ENCODE measurements at places on chromosomes 7 and 10.

DNA sequence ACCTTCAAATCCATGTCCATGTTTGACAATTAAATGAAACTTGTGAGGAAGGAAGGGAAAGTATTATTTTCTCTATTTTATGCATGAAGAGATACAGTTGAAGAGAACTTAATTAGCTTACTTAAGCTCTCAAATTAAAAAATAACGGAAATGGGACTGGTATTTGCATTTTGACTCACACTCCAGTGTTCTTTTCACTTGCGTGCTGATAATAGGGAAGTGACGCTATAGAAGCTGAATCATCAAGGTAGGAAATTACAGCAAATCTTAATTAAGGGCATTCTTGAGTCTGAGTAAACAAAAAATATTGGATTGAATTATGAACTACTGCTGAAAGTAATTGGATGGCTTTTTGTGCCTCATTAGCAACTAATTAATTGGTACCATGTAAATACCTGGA lies 44.0 kb upstream of the NPVF start:
- no peak for DNase-seq

DNA sequence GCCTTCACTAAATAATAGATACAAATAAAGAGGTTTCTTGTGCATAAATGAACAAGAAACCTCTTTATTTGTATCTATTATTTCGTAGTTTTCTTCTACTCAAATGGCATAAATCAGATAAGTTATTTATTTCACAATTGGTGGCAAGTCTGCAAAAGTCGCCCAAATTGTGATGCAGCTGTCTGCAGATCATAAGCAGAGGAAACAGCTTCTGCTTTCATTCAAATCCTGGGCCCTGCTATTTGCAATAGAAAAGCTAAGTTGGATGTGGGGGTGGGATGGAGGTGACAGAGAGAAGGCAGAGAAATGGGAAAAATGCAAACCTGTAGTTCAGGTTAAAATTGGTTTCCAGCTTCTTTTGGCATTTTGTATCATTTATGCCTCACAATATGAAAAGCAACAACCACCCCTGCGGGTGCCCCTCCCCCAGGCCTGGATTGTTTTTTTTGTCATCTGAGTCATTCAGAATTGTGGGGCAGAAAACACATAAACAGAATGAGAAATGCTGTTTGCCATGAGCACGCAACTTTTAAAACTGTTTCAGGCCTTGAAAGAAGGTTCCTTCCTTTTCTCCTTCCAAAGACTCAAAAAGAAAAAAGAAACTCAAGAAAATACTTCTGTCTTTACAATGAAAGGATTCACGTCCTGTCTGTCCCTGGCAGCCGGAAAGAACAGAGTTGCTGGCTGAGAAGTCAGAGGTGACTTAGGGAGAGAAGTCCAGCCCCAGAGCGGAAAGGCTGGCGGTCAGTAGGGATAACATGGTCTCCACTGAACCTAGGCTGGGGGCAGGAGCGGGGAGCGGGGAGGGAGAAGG lies 132.9 kb downstream of the BAMBI start:
- DNase-seq = no peak

DNA sequence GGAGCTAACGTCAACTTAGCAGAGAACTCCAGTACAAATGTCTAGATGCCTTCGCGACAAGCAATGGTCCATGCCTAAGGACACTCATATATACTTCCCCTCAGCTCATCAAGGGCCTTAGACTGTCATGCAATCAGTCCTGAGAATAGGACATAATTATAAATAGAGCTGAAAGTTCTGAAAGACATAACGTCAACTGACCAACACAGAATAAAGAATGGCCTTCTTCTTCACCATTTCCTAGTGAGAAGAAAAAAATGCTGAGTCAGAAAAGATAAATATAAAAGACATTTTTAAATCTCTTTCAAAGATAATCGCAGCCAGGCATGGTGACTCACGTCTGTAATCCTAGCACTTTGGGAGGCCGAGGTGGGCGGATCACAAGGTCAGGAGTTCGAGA lies 83.2 kb downstream of the ARMH3 start:
- no peak for DNase-seq

DNA sequence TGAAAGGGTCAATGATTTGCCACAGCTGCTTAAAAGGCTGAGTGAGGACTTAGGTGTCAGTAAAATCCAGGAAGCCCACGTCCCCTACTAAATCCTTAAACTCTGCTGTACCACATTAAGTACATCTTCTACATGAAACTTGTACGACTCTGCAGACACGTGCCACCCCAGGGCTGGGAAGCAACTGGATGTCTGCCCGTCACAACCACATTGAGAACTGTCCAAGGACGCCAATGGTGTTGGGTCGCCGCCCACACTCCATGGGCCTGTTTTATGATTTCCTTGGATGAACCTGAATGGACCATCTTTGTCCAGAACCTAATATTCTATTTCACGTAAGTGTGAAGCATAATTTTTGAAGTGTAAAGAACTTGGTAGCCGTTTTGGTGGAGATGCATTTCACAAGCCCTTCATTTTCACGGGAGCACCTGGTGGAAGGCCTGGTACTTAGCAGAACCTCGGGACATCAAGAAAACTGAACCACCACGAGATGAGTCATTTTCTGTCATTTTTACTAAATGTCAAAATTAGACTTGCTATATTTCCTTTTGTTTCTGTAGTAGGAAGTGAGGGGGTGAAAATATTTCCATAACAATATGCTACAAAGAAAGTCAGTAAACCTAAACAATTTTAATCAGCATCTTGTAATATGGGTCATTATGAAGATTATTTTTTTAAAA lies 134.9 kb downstream of the SFMBT2 start:
- DNase-seq = no peak

DNA sequence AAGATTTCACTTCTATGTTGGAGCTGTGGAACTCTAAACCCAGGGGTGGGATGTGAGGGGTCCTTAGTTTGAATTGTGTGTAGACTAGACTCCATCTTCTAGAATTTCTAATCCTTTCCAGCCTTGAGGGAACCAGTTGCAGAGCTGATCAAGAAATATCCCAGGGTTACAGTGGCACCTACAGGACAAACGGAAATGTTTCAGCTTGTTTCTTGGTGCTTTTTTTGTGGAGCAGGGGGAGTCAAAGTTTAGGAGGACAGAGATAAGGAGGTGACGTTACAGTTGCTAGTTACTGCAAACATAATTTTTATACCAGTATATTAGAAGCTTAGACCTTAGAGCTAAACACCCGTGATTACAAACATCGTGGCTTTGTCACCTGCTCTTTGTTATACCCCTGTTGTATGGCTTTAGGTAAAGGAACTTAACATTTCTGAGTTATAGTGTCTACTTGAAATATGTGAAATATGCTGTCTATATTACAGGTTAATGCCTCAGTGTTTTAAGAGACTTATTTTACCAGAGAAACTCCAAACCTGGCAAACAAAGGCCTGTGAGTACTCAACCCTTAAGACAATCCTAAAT lies 84.5 kb upstream of the DYNC1I1 start:
- DNase-seq = no peak

GRCh38 chr7:30694218-30694745 lies 12.0 kb upstream of the CRHR2 start:
- no peak for DNase-seq

DNA sequence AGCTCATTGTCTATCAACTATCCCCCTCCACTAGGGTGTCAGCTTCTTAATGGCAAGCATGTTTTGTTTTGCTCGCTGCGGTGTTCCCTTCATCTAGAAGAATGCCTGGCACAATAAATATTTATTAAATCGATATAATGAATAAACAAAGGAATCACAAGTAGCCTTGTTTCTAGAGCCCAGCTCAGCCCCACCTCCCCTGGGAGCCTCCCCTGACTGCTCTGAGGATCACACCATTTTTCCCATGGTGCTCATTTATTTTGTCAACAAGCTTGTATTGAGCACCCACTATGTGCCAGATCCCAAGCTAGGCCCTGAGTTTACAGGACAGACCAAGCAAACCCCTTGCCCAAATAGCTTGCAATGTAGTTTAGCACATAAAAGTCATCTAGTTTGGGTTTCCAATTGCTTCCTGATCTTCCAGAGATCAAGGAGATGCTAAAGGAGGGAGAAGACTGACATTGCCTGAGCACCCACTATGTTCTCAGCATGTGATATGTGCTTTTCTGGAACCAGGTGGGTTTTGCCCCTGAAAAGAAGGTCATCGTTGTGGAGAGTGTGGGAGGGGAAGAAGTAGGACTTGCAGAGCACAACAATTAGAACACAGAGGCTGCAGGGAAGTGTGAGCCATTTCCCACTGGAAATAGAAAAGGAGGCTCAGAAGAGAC lies 42.3 kb upstream of the GPAM start:
- no peak for DNase-seq

GRCh38 chr7:92765725-92766124 lies 70.6 kb downstream of the CDK6 start:
- DNase-seq = no peak

DNA sequence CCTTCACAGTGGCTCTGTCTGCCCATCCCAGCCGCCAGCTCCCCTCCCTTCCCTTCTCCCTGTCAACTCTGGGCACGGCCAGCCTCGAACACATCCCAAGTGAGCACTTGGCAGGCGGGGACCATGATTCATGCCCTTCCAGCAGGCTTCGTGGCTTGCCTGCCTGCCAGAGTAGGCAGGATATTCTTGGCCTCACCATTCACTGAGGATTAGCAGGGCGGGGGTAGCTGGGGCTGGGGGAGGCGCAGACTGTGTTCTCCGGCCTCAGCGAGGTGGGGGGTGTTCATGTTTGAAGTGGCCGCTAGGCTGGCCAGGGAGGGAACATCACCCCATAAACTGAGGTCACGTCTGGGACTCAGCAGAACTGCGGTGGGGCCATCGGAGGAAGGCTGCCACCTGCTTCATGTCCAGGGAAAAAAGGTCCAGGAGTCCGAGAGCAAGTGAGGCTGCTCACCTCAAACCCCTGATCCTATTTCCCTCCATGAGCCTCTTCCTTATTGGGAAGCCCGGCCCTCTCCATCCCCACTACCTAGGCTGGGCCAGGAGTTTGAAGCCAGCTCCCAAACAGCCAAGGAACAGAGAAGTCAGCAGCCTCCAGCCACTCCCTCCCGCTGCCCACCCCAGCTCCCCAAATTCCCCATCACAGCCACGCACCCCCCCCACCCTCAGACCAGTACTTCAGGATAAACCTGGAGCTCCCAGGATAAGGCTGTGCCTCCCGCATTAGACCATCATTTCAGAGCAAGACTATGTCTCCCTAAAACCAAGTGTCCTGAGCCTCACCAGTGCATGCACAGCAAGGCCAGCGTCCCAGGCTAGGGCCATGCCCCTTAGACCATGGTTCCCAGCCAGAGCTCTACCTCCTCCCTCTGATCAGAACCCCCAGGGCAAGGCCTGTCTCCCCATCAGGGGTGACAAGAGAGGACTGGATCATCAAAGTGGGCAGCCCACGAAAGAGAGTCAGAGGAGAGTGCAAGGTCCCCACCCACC lies 42.8 kb upstream of the RABGEF1 start:
- no peak for DNase-seq

GRCh38 chr7:41385996-41386395 lies 316.9 kb downstream of the INHBA start:
- DNase-seq = no peak

DNA sequence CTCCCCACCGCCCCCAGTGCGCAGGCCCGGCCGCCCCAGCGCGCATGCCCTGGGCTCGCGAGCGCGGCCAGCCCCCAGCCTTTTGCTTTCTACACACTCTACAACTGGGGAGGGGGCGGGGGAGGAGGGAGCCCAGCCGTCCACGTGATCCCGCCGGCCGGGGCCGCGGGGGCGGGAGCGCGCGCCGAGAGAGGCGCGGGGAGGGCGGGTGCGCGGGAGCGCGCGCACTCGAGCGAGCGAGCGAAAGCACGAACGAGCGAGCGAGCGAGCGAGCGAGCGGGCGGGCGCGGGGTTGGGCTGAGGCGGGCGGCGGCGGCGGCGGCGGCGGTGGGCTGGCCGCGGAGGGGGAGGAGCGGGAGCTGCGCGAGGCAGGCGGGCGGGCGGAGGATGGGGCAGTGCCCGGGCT lies at the start of gene AUTS2:
AUTS2 (plus strand) TSS at position 395 of the 406 bp plus-strand sequence. CDS start 1,179 bp downstream, outside the sequence.
- peak; percentile 91 for DNase-seq

- no peak for DNase-seq
Observed at GRCh38 chr10:22657566-22658225, 56.7 kb downstream of the PIP4K2A start.

DNA sequence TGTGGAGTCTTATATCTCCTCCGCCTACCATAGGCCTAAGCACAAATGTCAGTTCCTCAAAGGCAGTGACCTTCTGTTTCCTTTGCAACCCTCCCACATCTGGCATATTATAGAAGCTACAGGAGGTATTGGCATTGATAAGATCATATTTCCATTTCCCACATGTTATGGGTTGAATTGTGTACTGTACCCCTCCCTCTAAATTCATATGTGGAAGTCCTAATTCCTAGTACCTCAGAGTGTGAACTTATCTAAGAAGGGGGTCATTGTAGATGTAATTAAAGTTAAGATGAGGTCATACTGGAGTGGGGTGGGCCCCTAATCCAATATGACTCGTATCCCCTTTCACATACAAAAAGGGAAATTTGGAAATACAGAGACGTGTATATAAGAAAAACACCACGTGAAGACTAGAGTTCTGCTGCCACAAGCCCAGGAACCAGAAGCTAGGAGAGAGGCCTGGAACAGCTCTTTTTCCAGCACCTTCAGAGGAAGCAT lies 6.1 kb upstream of the LAMB4 start:
- DNase-seq = no peak

Data from sciatic nerve (tissue), 2 donors.